ENCODE measurements at places on chromosomes 7 and 10. TPM values are rescaled to one million over a fixed set of nuclear protein-coding genes. Genes with fewer than 3 reads are reported as not detected.

The EMX2 gene
- total RNA-seq: 5.7 TPM

The KCND2 gene
- total RNA-seq: 1.3 TPM

- DNase-seq: no peak
- H3K27me3 ChIP-seq: no peaks in the 10 kb centered on the region
- H3K27ac ChIP-seq: no peak overlapping the region
- H3K4me1 ChIP-seq: peaks cover 21% of the 10 kb centered on the region
Observed at GRCh38 chr7:150408393-150409299, 29.5 kb downstream of the ZNF775 start.

The NUTM2B gene
- 0.75 TPM for total RNA-seq

DNA sequence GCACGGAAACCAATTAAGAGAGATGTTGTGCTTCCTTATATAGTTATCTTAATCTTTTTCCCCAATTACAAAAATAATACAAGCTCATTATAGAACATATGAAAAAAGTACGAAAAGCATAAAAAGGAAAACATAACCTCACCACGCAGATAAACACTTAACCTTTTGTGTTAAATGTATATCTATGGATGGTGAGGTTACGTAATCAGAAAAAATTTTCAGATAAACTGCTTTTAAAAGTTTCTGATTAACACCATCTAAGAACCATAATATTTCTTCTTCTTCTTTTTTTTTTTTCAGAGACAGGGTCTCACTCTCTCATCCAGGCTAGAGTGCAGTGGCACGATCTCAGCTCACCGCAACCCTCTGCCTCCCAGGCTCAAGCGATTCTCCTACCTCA is 49.2 kb upstream of the SPOCK2 start:
- H3K27ac ChIP-seq: no peak overlapping the region
- no peaks in the 10 kb centered on the region for H3K4me1 ChIP-seq
- DNase-seq: no peak
- peaks cover 8% of the 10 kb centered on the region for H3K36me3 ChIP-seq
- no peaks in the 10 kb centered on the region for H3K27me3 ChIP-seq
- H3K4me3 ChIP-seq: no peak overlapping the region

DNA sequence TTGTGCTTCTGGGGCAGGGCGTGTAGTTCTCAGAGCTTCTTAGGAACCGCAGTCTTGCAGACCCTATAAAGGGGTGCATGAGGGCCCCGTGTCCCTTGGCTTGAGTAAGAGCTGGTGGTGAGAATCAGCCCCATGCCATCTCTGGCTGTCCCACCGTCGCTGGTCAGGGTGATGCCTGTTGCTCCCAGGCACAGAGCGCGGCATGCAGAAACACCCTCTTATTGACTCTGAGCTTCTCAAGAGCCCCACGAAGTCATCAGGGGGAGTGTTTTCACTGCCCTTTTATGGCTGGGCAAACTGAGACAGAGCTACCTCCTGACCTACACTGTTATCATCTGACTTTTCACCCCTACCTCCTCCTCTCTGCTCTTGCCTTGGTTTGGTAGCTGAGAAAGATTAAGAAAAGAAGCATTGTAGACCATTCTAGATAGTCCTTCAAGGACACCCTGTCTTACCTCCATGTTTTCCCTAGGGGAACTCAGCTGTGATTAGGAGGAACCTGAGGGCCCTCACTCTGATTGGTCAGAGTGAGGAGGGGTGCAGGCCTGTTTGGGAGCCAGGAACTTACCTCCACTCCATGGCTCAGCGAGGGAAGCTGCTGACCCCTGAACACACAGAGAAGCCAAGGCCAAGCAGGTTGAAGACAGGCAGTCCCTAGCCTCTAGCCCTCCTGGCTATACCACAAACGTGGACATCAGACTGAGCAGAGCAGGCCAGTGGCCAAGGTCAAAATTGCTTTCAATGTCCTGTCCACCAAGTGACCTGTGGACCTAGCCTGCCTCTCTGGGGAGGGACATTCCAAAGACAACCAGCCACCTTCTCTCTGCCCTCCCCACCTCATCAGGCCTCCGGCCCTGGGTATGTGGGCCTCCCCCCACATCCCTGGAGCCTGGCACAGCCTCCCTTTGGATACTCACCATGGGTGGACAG is 17.6 kb downstream of the UNC5B start:
- H3K27me3 ChIP-seq: peaks cover 9% of the 10 kb centered on the region
- H3K4me3 ChIP-seq: no peak overlapping the region
- H3K27ac ChIP-seq: no peak overlapping the region
- no peak for DNase-seq
- no peaks in the 10 kb centered on the region for H3K36me3 ChIP-seq
- peaks cover 70% of the 10 kb centered on the region for H3K4me1 ChIP-seq

The UPK3B gene
- total RNA-seq: 0.53 TPM

- no peak overlapping the region for H3K27ac ChIP-seq
- no peak for DNase-seq
- no peaks in the 10 kb centered on the region for H3K4me1 ChIP-seq
- no peaks in the 10 kb centered on the region for H3K36me3 ChIP-seq
- no peak overlapping the region for H3K4me3 ChIP-seq
- H3K27me3 ChIP-seq: peaks cover 4% of the 10 kb centered on the region
Observed at GRCh38 chr10:121551210-121551885, 46.9 kb downstream of the FGFR2 start.

The TBC1D12 gene
- 11.4 TPM for total RNA-seq

DNA sequence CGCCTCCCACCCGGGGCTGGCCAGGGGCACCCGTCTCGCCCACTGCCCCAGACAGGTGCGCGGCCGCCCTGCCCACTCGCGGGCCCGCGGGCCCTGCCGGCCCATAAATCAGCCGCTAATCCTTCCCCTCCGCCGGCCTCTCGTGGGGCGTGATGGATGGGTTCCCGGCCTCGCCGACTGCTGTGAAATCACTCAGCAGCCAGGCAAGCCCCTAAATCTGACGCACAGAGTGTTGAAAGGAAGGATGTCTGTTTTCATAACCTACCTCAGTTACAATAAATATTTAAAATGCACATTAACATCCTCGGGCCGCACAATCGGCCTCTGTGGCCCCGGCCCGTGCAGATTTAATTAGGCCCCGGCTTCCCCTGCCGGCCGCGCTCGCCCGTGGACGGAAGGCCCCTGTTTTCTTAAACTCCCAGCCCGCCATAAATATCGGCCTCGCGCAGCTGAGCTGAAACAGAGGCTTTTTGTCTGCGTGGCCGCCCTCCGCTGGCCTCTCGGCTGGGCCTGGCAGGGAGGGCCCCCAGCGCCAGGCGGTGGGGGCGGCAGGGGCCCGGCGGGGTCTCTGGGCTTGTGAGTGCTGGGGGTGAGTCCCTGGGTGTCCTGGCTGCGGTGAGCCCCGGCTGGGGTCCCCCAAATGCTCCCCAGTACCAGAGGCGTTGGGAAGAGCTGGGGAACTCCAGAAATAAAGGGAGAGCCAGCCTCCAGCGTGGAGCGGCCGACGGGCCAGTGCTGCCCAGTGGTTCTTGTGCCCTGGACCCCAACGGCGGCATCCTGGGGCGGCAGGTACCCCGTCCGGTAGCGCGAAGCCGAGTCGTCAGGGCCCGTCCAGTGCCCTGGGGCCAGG is 90.7 kb downstream of the UNCX start:
- peaks cover 40% of the 10 kb centered on the region for H3K27me3 ChIP-seq
- H3K27ac ChIP-seq: no peak overlapping the region
- H3K4me3 ChIP-seq: no peak overlapping the region
- H3K36me3 ChIP-seq: no peaks in the 10 kb centered on the region

The ZNF804B gene
- under 0.01 TPM for total RNA-seq

The SLC26A5 gene
- not detected for total RNA-seq

The HIP1 gene
- 20.3 TPM for total RNA-seq

DNA sequence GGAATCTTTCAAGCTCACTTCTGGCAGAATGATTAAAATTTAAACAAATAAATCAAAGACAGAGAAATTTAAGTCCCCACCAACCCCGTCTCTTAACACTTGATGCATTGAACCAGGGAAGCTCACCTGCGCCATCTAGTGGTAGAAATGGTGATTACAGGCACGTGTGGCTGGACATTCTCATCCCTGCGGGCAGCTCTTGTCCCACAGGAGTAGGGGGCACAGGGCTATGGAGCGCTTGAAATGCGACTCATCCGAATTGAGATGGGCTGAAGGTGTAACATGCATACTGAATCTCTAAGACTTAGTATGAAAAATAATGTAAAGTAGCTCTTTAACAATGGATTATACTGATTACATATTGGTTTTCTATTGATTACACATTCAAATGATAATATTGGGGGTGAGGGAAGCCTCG is 24.8 kb upstream of the SLIT1 start:
- no peak overlapping the region for H3K4me3 ChIP-seq
- H3K27me3 ChIP-seq: no peaks in the 10 kb centered on the region
- H3K4me1 ChIP-seq: no peaks in the 10 kb centered on the region
- H3K36me3 ChIP-seq: no peaks in the 10 kb centered on the region
- peak; percentile 70 for DNase-seq

DNA sequence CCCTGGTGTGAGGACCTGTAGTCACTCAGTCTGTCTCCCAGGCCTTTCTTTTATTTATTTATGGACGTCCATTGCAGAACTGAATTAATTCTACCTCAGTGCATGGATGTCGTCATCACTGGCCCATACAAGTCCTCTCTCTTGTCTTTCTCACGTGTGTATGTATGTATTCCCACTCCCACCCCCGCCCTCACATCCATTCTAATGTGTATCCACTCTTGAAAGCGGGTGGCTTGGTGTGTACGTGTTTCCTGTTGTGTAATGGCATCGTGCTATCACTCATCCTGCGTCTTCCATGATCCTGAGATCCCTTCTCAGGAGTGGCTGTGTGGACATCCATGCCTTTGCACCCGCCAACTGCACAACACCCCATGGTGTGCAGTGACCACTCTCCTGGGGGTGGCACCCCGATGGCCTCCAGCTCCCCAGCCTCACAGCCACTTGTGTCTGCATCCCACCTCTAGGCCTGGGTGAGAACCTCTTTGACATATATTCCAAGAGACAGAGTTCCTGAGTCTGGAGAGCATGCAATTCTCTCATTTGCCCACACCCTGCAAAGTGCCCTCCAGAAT is 3.0 kb upstream of the AOC1 start:
- H3K27me3 ChIP-seq: no peaks in the 10 kb centered on the region
- DNase-seq: no peak
- no peak overlapping the region for H3K4me3 ChIP-seq
- H3K36me3 ChIP-seq: no peaks in the 10 kb centered on the region
- H3K4me1 ChIP-seq: peaks cover 25% of the 10 kb centered on the region

The DHTKD1 gene
- 14.9 TPM for total RNA-seq

Measured in muscle of leg (tissue), 16 donors.